ENCODE measurements at places on chromosomes 1 and 21. TPM values are rescaled to one million over a fixed set of nuclear protein-coding genes. Genes with fewer than 3 reads are reported as not detected.

DNA sequence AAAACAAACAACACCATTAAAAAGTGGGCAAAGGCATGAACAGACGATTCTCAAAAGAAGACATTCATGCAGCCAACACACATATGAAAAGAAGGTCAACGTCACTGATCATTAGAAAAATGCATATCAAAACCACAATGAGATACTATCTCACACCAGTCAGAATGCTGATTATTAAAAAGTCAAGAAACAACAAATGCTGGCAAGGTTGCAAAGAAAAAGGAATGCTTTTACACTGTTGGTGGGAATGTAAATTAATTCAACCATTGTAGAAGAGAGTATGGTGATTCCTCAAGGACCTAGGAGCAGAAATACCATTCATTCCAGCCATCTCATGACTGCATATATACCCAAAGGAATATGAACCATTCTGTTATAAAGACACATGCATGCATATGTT is 419.6 kb downstream of the NEGR1 start:
- no peak for DNase-seq

DNA sequence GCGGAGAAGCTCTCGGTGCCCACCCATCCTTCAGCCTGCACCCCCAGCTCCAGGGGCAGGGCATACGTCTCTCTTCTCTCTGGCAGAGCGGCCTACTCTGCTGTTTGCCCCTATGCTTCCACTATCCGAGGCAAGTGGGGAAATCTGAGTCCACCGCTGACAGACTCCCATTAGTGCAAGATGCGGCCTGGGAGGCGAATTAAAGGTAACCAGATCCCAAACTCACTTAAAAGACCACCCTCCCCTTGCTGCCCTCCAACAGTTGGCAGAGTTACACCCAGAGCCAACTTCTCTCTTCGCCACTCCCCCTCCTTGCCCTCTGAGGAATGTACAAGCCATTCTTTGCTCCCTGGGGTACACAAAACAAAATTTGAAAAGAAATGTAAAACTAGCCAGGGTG is 6.4 kb downstream of the FOXD3 start:
- DNase-seq = no peak

The LCK gene
- total RNA-seq = 2.4 TPM

- no peak for DNase-seq
Observed at GRCh38 chr1:47555841-47556560, 118.2 kb downstream of the FOXD2 start.

The ATAD3A gene
- total RNA-seq = 11.9 TPM

The DUSP10 gene
- total RNA-seq = 4.2 TPM

GRCh38 chr1:160838888-160839287 is 23.8 kb downstream of the CD244 start:
- no peak for DNase-seq

GRCh38 chr1:201307760-201308499 is 24.6 kb downstream of the PKP1 start:
- DNase-seq = no peak

GRCh38 chr1:162695687-162696086 is 63.4 kb downstream of the DDR2 start:
- DNase-seq = no peak

GRCh38 chr21:33655588-33656221 is 13.4 kb downstream of the ITSN1 start:
- DNase-seq = no peak

DNA sequence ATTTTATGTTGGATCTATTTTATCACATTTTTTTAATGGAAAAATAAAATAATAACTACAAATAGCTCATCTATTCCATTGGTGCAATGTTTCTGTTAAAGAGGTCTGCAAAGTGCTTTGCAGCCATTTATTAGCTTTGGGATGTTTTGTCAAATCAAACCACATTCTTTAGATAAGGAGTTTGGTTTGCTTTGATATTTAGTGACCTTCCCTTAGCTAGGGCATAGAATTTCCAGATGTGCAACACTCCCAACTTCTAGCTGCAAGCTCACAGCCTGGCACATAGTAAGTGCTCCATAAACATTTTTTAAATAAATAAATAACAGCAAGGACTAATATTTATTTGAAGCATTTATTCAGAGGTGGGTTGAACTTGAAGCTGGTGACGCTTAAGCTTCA is 80.4 kb upstream of the ARHGAP29 start:
- DNase-seq = no peak

Data from aorta (tissue), 5 donors.